GOT3 (cell line): ENCODE measurements at places on chromosomes 12 and 14.

- no peak for DNase-seq
Measured at GRCh38 chr12:42571327-42572009, 18.1 kb downstream of the PRICKLE1 start.

DNA sequence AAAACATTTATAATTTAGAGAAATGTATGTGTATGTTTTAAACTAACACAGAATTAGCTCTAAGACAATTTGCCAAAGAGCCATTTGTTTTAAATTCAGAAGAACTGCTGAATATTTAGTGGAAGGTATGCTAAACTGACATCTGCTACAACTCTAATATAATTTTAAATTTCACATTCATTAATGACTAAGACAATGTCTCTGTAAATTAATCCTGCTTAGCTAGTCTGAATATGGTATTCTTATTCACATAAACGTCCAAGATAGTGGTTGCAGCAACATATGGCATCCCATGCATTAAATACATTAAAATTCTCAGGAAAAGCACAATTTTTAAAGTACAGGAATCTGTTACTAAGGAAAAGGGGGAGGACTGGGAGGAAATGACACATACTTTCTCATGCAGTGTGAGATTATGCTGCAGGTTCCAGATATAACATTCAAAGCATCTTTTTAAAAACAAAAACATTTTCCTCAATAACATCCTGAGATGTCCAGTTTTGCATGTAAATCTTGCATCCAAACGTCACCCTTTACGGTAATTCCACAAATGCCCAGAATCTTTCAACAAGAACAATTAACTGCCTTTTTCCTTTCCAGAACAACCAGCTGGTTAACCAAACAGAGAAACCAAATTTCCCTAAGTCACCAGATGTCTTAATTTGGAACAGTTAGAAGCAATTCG lies 26.9 kb downstream of the WDR89 start:
- DNase-seq: no peak

DNA sequence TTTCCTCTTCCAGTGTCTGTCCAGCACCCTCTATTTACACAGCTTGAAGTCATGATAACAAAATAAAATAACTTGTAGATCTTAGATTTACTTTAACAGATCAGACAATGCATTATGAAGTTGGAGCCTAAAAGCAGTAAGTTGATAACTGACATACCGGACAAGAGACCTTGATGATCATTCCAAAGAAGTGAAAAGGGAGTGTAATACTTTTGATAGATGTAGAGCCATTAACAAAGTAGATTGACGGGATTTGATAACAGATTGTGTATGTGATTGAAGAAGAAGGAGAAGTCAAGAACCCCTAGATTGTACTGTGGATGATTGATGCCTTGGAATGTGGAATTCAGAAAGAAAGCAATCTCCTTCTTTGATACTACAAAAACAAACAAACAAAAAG lies 403.8 kb upstream of the MGAT4C start:
- DNase-seq: no peak

- no peak for DNase-seq
Measured at GRCh38 chr12:82682851-82683261, 3.9 kb upstream of the TMTC2 start.

- no peak for DNase-seq
Measured at GRCh38 chr12:17577405-17577804, 512.6 kb downstream of the RERGL start.

DNA sequence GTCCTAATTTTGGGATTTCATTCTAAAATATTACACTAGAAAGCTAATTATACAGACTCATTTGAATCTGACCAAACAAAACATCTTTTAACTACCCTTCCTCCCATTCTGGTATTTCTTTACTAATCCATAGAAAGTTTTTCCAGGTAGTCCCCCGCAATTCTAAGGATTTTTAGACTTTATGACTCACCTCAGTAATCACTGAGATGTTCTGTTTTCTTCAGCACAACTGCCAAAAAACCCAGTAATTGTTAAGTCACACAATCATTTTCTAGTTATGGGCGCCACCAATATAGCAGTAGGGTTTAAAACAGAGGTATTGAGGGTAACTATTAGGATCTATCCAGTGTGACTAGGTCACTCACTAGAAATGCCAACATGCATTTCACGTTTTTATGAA lies 1.6 kb upstream of the ARID4A start:
- DNase-seq: no peak

DNA sequence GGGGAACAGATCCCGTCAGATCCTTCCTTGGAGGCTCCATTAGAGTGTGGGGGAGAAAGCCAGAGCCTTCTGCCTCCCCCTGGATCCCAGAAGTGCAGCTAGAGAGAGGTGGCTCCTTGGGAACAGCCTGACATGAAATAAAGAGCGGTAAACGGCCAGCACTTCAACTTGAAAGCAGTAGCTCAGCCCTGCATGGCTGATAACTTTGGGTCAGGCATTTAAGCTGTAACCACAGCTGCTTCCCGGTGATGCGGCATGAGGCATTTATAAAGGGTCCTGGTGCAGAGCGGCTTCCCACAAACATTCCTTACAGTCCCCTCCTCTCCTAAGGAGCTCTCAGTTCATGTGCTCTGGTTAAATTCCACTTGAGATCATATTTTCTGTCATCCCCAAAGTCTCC lies 960.3 kb downstream of the VRK1 start:
- DNase-seq: no peak

- no peak for DNase-seq
Measured at GRCh38 chr12:51210690-51211395, 7.0 kb downstream of the POU6F1 start.

GRCh38 chr14:69625299-69626131 lies 14.1 kb downstream of the SUSD6 start:
- no peak for DNase-seq

- peak; percentile 96 for DNase-seq
Measured at GRCh38 chr12:67647799-67648520, 585 bp upstream of the DYRK2 start.

DNA sequence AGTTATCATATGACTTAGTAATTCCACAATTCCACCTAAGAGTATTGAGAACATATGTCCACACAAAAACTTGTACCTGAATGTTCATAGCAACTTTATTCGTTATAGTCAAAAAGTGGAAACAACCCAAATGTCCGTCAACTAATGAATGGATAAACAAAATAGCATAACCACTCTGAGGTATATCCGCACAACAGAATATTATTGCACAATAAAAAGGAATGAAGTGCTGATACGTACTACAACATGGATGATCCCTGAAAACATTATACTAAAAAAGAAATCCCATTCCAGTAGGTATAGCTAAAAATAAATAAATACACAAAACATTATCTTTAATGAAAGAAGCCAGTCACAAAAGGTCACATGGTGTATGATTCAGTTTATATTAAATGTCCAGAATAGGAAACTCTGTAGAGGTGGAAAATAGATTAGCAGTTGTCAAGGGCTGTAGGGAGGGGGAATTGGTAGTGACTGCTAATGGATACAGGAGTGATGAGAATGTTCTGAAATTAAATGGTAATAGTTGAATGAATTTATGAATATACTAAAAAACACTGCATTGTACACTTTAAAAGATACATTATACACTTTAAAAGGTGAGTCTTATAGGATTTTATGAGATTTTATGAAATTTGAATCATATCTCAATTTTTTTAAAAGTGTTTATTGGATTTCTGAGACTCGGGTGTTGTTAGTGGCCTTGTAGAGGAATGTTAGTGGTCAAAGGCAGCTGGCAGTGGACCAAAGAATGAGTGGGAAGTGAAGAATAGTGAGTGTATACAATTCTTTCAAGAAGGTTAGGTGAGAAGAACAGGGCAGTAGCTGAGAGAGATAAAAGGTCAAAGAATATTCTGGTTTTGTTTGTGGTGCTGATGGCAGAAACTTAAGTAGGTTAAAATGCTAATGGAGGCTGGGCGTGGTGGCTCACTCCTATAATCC lies 36.3 kb upstream of the BAZ1A start:
- no peak for DNase-seq

- no peak for DNase-seq
Measured at GRCh38 chr12:6272300-6273204, 37.9 kb upstream of the PLEKHG6 start.

DNA sequence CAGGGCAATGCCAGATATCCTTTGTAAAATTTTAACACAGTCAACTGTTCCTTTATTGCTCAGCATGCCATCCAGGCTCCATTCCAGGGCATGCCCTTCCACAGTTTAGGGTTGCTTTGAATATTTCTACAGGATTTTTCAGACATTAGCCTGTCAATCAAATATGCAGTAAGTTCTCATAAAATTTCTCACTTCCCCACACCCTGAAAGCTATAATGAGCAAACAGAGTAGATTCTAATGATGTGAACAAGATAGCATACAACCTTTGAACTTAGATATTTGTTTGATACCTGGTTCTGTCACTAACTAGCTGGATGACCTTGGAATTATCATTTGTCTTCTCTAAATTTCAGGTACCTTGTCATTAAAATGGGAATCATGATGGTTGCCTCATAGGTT lies 251.2 kb downstream of the SYT1 start:
- DNase-seq: no peak

DNA sequence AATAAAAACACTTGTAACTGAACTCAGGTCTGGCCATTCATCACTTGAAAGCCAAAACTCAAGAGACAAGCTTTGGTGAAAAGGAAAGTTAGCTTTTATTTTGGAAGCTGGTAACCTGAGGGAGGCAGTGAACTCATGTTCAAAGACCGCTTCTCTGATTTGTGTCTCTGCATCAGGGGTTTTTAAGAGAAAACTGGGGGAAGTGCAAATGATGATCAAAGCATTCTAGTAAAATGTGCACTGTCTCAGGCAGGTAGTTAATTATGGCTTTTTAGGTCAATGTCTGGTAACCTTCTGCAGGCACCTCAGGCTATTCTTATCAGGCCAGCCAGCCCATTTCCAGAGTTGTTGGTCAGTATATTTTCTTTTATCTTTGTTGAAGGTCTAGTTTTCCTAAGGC lies 162.2 kb downstream of the SYT10 start:
- DNase-seq: no peak

DNA sequence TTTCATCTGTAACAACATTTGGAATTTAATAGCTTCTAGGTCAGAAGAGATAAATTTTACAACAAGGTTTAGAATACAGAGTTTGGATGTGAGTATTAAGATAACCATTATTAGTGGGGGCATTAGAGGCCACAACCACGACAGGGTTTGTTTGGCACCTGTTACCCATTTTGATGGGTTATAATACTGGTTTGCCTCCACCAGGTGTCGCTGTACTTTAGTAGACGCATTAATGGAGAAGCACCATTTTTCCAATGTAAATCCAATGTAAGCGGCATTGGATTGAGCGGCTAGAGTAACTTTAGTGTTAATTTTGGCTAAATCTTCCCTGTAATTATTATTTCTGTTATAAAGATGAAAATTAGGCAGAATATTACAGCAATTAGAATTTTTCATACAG lies 136.2 kb downstream of the SLCO1B3 start:
- DNase-seq: no peak

- no peak for DNase-seq
Measured at GRCh38 chr14:58354808-58355207, 40.9 kb upstream of the TOMM20L start.

- DNase-seq: no peak
Measured at GRCh38 chr12:105409801-105410471, 79.4 kb downstream of the C12orf75 start.

DNA sequence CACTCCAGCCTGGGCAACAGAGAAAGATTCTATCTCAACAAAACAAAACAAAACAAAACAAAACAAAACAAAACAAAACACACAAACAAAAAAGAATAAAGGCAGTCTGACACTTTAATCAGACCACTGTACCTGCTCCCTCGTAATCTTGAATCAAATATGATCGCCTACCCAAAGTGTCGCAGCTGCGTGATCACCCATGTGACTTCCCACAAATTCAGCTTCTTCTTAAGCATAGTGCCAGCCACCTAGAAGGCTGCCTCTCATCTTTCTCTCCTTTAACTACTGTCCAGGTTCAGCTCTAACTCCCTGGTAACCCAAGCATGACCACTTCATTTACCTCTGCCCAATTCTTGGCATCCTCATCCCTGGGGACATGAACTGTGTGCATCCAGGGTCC lies 37.4 kb downstream of the FMNL3 start:
- DNase-seq: no peak

- DNase-seq: no peak
Measured at GRCh38 chr14:35927727-35928126, 101.6 kb downstream of the BRMS1L start.

DNA sequence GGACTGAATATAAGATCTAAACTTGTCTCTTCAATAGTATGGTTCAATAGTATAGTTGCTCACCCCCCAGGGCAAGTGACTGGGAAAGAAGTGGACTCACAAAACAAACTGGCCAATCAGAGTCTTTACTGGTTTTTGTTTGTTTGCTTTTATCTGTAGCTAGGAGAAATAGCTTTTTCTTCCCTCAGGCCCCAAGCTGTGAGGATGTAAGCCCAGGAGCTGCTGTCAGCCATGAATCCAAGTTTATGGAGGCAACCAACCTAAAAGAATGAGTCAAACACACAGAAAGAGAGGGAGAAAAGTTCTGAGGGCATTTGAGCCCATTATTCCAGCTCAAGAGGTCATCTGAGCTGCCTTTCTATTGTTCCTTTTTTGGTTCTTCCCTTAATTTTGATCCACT lies 375.3 kb downstream of the BCAT1 start:
- no peak for DNase-seq

DNA sequence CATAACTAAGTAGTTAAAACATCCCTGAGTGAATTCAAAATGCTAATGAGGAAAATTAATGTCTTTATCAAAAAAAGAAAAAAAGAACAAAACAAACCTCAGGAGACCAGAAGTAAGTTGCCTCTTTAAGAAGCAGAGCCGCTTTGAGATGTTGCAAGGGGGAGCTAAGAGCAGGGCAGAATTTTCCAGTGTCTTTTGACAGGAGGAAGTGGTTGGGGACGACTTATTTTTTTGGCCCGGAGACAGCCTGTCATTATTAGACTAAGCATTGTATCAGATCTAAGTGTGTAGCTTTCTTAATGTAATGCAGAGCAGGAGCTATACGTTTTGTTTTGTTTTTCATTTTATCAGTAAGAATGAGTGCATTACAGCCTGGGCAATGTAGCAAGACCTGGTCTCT lies 206.6 kb downstream of the CACNA1C start:
- no peak for DNase-seq

DNA sequence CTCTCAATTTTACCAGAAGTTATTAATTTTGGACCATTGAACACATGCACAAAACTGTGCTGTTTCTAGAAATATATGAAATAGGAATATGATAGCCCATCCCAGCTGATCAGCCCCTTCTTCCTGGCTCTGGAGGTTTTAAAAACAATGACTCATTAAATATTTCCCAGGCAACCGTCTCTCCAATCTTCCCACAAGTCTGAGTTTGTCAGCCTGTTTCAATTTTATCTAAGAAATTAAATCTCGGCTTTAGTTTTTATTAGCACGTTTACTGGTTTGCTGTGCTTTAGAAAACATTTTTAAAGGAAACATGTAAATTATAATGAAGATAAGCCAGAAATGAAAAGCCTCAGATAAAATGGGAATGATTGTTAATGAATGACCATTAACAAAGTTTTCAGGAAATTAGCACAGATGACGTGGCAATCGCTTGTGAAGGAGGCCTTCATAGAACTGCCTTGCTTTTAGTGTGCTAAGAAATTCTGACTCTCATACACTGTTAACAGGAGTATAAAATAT lies 89.3 kb upstream of the RAP1B start:
- DNase-seq: no peak

- no peak for DNase-seq
Measured at GRCh38 chr12:20477672-20478071, 109.3 kb downstream of the PDE3A start.

GRCh38 chr12:75754698-75755097 lies 243.3 kb upstream of the KRR1 start:
- DNase-seq: no peak
